T-helper 2 cell treated with Interferon-gamma antibody and Interleukin-4, amounts not matched to agents 5 μg/mL and 100 μg/mL, for 36 hours (primary cell): ENCODE measurements at places on chromosomes 7 and 10.

DNA sequence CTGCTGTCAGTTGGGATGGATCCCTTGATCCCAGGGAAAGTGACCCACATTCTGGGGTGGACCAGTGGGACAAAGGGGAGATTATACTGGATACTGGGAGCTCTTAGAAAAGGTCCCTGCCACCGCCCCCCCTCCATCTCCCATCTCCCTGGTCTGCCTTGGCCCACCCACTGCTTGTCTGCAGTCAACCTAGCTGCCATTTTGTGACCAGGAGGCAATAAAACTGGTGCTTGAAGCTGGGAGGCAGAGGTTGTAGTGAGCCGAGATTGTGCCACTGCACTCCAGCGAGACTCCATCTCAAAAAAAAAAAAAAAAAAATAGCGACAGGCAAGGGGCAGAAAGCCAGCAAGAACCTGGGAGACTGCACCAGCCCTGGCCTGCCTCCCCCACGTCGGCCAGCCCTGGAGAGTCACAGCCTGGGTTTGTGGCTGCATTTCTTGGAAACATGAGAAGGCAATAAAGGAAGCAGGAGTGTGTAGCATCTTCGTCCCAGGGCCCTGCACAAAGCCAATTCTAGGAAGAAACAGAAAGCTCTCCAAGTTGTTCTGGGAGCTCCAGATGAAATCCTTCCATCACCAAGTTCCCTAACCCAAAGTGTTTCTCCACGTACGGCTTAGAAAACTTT lies 4.7 kb upstream of the ARPC1B start:
- no peak for DNase-seq

DNA sequence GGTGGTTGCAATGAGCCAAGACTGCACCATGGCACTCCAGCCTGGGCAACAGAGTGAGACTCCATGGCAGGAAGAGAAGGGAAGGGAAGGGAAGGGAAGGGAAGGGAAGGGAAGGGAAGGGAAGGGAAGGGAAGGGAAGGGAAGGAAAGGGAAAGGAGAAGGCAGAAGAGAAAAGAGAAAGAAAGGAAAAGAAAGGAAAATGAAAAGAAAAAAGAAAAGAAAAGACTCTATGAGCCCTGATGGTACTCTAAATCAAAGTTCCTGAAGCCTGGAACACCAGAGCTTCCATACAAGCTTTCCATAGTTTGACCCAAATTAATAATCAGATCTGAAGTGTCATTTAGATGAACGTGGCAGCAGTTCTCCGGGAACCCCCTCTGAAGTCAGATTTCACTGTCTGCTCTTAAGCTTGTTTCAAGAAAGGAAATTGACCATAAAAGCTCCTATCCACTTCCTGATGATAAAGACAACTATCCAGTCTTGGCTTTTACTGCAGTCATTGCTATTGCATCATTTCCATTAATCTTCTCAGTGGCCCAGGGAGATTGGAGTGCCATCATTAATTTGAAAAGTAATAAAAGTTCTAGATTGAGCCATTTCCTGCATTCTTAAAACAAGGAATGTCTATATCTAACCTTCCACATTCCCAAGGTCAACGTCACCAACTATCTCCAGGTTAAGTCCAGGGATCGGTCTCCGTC lies 44.2 kb upstream of the FRMD4A start:
- DNase-seq: no peak

- DNase-seq: no peak
These were observed 62.7 kb upstream of the FGL2 start for GRCh38 chr7:77262316-77262715.

DNA sequence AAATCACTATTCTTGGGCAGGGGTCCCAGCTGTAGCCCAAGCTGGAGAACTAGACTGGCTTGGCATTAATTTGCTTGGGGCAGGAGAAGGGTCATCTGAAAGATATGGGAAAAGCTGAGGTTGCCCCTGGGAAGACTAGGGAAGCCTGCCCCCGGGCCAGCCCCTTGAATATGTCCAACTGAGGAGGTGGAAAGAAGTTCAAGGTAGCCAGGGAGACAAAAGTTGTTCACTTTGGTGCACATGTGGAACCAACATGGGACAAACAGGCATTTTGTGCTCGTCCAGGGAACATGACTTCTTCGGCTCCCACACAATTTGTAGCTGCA lies 1.4 kb upstream of the LRRC61 start:
- no peak for DNase-seq

DNA sequence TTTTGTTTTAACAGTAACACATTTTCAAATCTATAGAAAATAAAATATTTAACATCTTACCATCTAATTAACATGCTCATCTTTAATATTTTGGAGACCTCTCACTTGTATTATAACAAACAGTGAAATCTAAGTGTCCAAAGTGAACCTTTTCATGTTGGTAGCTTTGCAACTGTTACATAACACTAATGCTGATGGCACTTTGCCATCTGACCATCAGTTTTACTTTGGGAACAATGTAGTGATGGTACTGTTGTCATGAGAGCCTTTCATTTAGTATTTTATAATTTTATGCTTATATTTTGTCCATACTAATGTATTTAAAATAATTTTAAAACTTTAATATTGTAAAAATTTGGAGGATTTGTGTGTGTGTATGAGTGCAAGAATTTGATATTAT lies 1017.0 kb upstream of the KCND2 start:
- DNase-seq: no peak

- no peak for DNase-seq
These were observed 58.5 kb upstream of the EXOC6 start for GRCh38 chr10:92789786-92790185.

DNA sequence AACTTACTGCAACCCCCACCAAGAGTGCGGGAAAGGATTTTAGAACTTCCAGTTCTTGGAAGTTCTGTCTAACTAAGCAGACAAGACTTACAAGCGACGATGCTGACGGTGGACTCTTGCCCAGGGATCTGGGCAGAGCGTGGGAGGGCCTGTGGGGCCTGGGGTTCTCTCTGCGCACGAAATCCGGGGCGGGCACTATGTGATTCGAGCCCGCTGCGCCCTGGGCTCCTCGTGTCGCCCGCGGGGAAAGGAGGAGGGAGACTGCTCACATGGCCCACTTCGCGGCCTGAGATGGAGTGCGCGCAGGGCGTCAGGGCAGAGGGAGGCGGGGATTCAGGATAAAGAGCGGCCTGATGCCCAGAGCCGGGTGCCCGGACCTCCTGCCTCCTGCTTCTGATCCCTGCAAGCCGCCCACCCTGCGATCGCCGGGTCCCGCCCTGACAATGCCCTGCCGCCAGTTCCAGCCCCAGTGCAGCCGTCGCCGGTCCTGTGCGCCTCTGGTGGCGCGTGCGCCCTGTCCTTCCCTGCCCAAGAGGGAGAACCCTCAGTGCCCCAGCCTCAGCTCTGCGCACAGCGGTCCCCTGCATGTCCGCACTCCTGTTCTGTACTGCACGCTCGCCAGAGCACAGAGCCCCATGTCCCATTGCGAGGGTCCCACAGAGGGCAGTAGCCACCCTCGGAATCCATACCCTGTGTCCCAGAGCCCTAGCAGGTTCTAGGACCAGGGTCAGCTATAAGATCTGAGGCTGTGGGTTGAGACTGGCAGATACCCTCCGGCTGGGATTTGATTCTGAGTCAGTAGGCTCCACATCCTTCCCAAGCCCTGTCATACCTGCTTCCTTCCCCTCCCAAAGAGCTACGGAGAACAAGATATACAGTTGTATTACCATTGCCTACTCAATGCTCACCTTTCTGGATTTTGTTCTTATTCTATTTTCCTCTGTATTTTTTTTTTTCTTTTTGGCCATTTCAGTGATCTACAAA lies 99.4 kb upstream of the TMEM106B start:
- DNase-seq: no peak

GRCh38 chr7:105675934-105676371 lies 94.7 kb upstream of the EFCAB10 start:
- DNase-seq: peak; percentile 30

DNA sequence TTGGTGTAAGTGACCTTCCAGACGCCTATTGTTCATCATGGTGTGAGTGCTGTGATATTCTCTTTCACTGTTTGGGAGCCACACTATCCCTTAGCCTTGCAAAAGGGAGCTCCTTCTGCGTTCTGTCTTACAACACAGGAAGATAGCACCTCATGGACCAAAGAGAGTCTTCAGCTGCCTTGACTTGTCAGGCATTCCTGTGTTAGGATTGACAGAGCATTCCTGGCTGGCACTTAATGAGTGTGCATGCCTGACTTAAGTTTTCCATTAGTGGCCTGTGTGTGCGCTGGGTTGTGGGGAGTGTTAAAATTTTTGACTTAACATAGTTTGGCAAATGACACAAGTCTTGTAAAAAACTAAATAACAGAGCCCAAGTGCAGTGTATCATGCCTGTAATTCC lies 21.9 kb upstream of the MSRB2 start:
- no peak for DNase-seq

- no peak for DNase-seq
These were observed 303.9 kb downstream of the GRID1 start for GRCh38 chr10:86062647-86063145.

DNA sequence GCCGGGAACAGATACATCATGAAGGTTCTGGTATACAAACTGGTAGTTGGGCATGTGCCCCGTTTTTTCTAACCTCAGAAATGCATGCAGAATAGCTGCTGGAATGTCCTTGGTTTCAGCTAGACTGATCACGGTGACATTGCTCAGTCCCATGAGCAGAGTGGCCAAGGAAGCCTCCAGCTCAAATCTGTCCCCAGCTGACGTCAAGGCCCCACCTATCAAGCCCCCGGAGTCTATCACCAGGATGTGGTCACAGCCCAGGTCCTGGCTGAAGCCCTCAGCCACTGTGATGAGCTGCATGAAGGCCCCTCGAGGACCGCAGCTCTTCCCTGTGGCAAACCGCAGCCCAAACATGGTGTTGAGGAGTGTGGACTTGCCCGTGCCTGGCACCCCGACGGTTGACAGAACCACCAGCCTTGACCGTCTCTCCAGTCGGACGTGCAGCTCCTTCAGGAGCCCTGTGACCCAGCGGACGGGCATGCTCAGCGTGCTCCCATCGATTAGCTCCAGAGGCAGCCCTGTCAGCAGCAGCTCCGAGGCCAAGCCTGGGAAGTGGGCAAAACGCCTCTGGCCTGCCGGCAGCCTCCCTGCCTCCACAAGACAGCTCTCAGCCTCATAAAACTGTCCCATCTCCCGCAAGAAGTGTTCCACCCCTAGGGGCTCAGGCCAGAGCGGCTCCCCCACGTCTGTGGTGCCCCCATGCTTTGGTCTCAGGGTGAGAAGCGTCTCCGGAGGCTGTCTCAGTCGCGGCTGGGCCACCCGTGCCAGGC lies 7.8 kb upstream of the MRPS24 start:
- no peak for DNase-seq

DNA sequence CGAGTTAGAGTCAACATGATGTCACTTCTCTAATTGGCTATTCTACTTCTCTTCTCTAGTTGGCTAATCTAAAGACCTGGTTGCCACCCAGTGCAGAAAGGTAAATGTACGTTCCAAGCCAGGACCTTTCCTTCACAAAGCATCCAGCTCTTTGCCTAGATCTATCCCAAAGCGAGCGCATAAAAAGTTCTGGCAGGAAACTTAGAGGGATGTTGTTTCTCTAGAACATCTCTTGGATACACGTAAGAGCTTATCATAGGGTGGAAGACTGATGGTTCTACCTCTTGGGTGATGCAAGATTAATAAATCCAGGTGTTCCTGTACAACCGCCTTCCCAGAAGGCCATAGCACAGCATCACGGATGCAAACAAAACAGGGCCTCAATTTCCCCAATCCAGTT lies at the start of gene TAS2R38:
TAS2R38 (minus strand) TSS at position 101 of the 400 bp plus-strand sequence; CDS start at position 17, 84 bp downstream.
- DNase-seq: no peak

DNA sequence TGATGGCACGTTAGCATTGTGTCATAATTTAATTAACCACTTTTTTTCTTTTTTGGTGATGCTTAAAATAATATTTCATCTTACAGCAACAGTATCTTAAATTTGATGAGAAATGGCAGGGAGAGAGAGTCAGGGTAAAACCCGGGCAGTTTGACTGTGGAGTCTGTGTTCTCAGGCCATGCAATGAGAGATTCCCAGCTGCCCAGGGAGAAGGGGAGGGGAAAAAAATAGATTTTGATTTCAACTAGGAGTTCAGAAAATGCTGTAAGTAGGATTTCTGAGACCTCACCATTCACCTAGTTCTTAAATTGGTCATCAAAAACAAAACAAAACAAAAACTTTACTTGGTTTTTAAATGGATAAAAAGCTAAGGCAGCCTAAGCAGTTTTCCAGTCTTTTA lies 37.4 kb upstream of the XPNPEP1 start:
- no peak for DNase-seq

- DNase-seq: no peak
These were observed 20.1 kb upstream of the ATXN7L1 start for GRCh38 chr7:105896407-105896911.

- no peak for DNase-seq
These were observed 150.4 kb downstream of the MAD1L1 start for GRCh38 chr7:2082139-2082998.

GRCh38 chr7:159025161-159025779 lies 119.4 kb downstream of the VIPR2 start:
- DNase-seq: no peak
